Right atrium auricular region (tissue), 2 donors: ENCODE measurements at places on chromosomes 16 and 17. TPM values are rescaled to one million over a fixed set of nuclear protein-coding genes. Genes with fewer than 3 reads are reported as not detected.

GRCh38 chr17:77753691-77754245 is 204.7 kb upstream of the TNRC6C start:
- no peaks in the 10 kb centered on the region for H3K36me3 ChIP-seq
- DNase-seq: no peak
- no peak overlapping the region for H3K27ac ChIP-seq

DNA sequence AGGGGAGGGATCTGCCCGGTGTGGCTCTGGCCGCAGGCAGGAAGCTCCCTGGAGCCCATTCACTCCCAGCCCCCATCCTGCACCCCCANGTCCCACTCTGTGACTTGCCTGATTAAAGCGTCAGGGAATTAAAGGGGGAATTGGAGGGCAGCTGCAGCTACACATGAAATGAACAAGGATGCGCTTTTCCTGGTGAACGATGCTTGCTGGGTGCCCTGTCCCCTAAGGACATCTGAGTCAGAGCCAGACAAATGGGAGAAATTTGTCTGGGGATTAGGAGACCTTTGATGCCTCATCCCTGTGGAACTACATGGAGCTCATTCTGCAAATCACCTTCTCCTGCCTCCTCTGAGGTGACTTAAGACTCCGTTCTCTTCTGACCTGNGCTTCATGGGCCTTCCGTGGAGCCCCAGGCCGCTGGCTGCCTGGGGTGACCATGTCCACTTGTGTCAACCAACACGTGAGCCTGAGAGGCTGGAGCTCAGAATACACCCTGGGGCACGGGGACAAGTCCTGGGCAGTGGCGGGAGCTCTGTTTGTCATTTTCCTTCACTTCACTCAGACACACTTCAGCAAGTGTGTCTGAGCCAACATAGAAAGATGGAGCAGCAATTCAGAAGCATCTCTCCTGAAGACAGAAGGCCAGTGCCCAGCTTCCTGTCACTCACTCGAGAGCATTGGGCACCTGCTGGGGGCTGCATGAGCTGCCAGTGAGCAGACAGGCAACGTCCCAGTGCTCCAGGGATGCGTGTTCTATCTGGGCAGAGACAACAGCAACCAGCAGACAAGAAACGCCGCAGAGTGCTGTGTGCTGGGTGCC is 54.1 kb downstream of the METRNL start:
- no peak overlapping the region for H3K4me3 ChIP-seq
- DNase-seq: no peak
- no peaks in the 10 kb centered on the region for H3K4me1 ChIP-seq

The GPR142 gene
- total RNA-seq: not detected

- DNase-seq: no peak
- H3K27ac ChIP-seq: no peak overlapping the region
- no peaks in the 10 kb centered on the region for H3K4me1 ChIP-seq
- no peaks in the 10 kb centered on the region for H3K27me3 ChIP-seq
Measured at GRCh38 chr16:89621698-89622409, 8.4 kb downstream of the DPEP1 start.

- no peak overlapping the region for H3K4me3 ChIP-seq
- peak; percentile 67 for DNase-seq
- H3K27me3 ChIP-seq: no peaks in the 10 kb centered on the region
- H3K36me3 ChIP-seq: no peaks in the 10 kb centered on the region
- no peaks in the 10 kb centered on the region for H3K4me1 ChIP-seq
Measured at GRCh38 chr17:64028874-64029464, 8.5 kb upstream of the ICAM2 start.

- no peak for DNase-seq
- no peak overlapping the region for H3K4me3 ChIP-seq
- no peaks in the 10 kb centered on the region for H3K36me3 ChIP-seq
- H3K27me3 ChIP-seq: no peaks in the 10 kb centered on the region
Measured at GRCh38 chr17:3732210-3732621, 8.5 kb downstream of the HASPIN start.

The MMP2 gene
- total RNA-seq: 131 TPM

The AANAT gene
- total RNA-seq: not detected

GRCh38 chr16:71524566-71525553 is 1.4 kb upstream of the CHST4 start:
- no peak for DNase-seq
- H3K27ac ChIP-seq: no peak overlapping the region
- H3K27me3 ChIP-seq: no peaks in the 10 kb centered on the region
- no peak overlapping the region for H3K4me3 ChIP-seq

The MMP15 gene
- total RNA-seq: 52.3 TPM

- no peak overlapping the region for H3K4me3 ChIP-seq
- no peaks in the 10 kb centered on the region for H3K4me1 ChIP-seq
- H3K27me3 ChIP-seq: no peaks in the 10 kb centered on the region
Measured at GRCh38 chr16:67053767-67054334, 24.9 kb downstream of the CBFB start.

DNA sequence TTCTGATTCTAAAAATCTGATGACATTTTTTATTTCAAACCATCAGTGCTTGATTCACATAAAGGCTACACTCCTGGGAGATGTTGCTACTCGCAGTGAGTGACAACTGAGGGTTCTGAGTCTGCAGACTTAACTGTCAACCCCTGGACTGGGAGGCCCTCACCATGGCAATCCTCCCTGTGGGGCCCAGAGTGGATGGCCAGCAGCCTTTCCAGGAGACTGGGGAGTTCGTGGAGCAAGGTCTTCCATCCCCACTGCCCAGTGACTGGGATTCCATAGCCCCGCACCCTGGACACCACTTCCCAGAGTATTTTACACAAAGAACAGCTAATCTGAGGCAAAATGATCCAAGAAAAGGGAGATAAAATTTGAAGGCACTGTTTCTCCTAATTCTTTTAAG is 59.3 kb downstream of the CREBBP start:
- H3K4me3 ChIP-seq: no peak overlapping the region
- no peak for DNase-seq
- no peaks in the 10 kb centered on the region for H3K27me3 ChIP-seq
- H3K36me3 ChIP-seq: no peaks in the 10 kb centered on the region
- no peak overlapping the region for H3K27ac ChIP-seq
- no peaks in the 10 kb centered on the region for H3K4me1 ChIP-seq

GRCh38 chr17:30375661-30376060 is 3.1 kb upstream of the CPD start:
- no peaks in the 10 kb centered on the region for H3K36me3 ChIP-seq
- H3K4me1 ChIP-seq: no peaks in the 10 kb centered on the region
- no peak overlapping the region for H3K27ac ChIP-seq
- no peak for DNase-seq
- H3K27me3 ChIP-seq: no peaks in the 10 kb centered on the region
- H3K4me3 ChIP-seq: no peak overlapping the region

DNA sequence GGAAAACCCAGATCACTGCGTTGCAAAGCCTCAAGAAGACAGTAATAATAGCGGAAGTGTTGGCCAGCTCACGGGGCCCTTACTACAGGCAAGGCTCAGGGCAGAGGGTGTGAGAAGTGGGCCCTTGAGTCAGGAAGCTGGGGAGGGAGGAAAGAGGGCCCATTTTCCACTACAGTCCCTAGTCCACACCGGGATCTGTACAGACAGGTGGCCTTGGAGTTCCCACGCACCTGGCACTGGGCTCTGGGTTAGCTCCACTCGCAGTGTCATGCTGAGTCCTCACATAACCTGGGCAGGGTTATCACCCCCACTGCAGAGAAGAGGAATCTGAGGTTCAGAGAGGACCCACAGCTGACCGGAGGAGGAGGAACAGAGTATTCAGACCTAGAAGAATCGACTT is 16.8 kb upstream of the MTSS2 start:
- DNase-seq: no peak
- H3K27me3 ChIP-seq: no peaks in the 10 kb centered on the region
- no peaks in the 10 kb centered on the region for H3K36me3 ChIP-seq
- H3K27ac ChIP-seq: peak overlapping the region; percentile 83

The IL34 gene
- 0.39 TPM for total RNA-seq

- H3K4me3 ChIP-seq: no peak overlapping the region
- H3K4me1 ChIP-seq: no peaks in the 10 kb centered on the region
- no peak overlapping the region for H3K27ac ChIP-seq
- H3K27me3 ChIP-seq: no peaks in the 10 kb centered on the region
- peaks cover 46% of the 10 kb centered on the region for H3K36me3 ChIP-seq
Measured at GRCh38 chr17:28327031-28327607, 8.1 kb downstream of the TMEM97 start.

DNA sequence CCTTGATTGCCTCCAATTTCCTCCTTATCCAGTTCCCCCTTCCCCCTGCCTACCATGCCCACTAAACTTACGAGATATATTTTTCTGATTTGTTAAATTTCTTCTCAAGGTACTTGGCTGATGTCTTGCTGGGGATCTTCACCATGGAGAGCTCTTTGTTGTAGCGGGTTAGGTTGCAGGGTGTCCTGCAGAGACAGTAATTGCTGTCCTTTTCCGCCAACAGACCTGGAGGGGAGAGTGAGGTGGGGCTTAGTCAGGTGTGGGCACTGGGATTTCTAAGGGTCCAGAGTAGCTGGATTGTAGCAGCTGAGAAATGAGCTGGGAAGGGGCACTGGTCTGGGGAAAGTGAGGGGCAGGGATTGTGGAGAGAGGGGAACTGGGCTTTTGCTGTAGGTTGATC is 32.1 kb downstream of the SPACA3 start:
- no peak overlapping the region for H3K27ac ChIP-seq
- no peak for DNase-seq
- no peak overlapping the region for H3K4me3 ChIP-seq
- H3K4me1 ChIP-seq: no peaks in the 10 kb centered on the region
- no peaks in the 10 kb centered on the region for H3K36me3 ChIP-seq

The EMC8 gene
- total RNA-seq: 40.7 TPM

DNA sequence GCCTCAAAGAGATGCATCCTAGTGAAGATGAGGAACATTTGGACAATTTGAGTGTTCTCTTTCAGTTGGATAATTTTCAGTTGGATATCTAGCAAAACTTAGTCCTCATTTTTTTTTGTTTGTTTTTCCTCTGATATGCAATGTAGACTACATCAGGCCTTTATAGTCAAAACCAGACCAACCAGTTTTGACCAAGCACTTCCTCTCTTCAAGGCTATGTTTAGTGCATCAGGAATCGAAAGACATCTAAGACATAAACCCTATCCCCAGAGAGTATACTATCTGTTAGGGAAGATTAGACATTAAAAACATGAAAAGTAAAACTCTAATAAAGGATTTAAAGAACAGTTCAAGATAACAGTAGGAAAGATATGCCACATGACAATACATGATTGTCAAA is 256.1 kb downstream of the IRX3 start:
- no peak for DNase-seq
- no peak overlapping the region for H3K4me3 ChIP-seq
- H3K27ac ChIP-seq: no peak overlapping the region
- H3K27me3 ChIP-seq: no peaks in the 10 kb centered on the region
- no peaks in the 10 kb centered on the region for H3K36me3 ChIP-seq
- H3K4me1 ChIP-seq: no peaks in the 10 kb centered on the region

GRCh38 chr16:5036228-5037156 is 2.8 kb upstream of the NAGPA start:
- H3K36me3 ChIP-seq: no peaks in the 10 kb centered on the region
- H3K4me3 ChIP-seq: no peak overlapping the region
- H3K4me1 ChIP-seq: peaks cover 25% of the 10 kb centered on the region
- H3K27ac ChIP-seq: no peak overlapping the region

DNA sequence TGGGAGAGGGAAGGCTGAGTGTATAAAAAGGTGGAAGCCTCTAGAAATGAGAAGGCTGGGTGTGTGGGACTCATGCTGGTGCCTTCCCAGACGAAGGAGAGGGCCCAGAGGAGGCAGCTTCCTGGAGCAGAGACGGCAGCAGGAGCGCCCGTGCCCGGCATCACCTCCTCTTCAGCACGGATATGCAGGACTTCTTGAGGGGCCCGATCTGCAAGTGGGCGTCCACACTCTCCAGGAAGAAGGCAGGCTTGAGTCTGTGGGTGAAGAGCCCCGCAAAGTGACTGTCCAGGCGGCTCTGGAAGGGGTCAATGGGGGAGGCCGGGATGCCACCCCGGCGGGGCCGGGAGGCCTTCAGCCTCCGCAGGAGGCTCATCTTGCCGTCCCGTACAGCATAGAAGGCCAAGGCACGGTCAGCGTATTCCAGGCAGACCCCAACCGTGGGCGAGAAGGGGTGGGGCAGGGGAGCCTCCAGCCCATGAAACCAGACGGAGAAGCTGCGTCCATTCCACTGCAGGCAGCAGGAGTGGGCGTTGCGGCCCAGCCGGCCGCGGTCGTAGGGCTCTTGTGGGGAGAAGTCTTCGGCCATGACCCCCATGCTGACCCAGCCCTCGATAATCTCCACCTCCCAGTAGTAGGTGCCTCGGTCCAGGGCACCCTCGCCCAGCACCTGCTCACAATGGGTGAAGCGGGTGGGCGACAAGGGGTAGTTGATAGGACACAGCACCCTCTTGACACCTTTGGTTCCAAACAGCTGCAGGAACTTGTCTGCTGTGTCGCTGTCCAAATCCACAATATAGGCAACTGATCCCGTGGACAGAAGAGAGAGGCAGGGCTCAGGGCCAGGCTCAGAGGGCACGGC is 3.8 kb downstream of the TRIM47 start:
- H3K27me3 ChIP-seq: no peaks in the 10 kb centered on the region
- H3K4me3 ChIP-seq: no peak overlapping the region
- H3K4me1 ChIP-seq: no peaks in the 10 kb centered on the region
- DNase-seq: no peak

- H3K4me1 ChIP-seq: no peaks in the 10 kb centered on the region
- no peak for DNase-seq
- H3K27me3 ChIP-seq: no peaks in the 10 kb centered on the region
- no peak overlapping the region for H3K27ac ChIP-seq
- no peak overlapping the region for H3K4me3 ChIP-seq
Measured at GRCh38 chr17:11618861-11619566, 20.7 kb downstream of the DNAH9 start.

GRCh38 chr16:23026784-23027362 is 122.4 kb downstream of the USP31 start:
- H3K27me3 ChIP-seq: no peaks in the 10 kb centered on the region
- no peak overlapping the region for H3K27ac ChIP-seq
- H3K36me3 ChIP-seq: no peaks in the 10 kb centered on the region
- DNase-seq: no peak
- no peak overlapping the region for H3K4me3 ChIP-seq
- no peaks in the 10 kb centered on the region for H3K4me1 ChIP-seq

The NGFR gene
- 13.9 TPM for total RNA-seq

The CES5A gene
- total RNA-seq: not detected

DNA sequence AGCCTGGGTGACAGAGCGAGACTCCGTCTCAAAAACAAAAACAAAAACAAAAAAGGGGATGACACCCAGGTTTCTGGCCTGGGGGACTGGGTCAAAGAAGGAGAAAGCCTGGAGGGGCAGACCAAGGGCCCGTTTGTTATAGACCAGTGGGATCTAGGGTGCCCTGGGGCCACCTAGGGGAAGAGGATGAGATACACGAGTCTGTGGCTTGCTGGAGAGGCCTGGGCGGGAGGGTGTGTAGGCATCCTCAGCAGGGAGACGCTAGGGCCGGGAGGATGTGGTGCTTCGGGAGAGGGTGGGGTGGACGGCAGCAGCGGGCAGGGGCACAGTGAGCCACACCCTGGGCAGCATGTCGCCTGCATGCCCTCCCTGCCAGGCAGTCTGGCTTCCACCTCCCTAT is 17.1 kb upstream of the CRK start:
- H3K4me3 ChIP-seq: no peak overlapping the region
- H3K36me3 ChIP-seq: peaks cover 94% of the 10 kb centered on the region
- no peak overlapping the region for H3K27ac ChIP-seq
- H3K27me3 ChIP-seq: no peaks in the 10 kb centered on the region
- H3K4me1 ChIP-seq: no peaks in the 10 kb centered on the region
- no peak for DNase-seq

The OR1D5 gene
- not detected for total RNA-seq

- DNase-seq: no peak
- H3K4me1 ChIP-seq: no peaks in the 10 kb centered on the region
- H3K36me3 ChIP-seq: no peaks in the 10 kb centered on the region
- H3K27me3 ChIP-seq: no peaks in the 10 kb centered on the region
- no peak overlapping the region for H3K4me3 ChIP-seq
- H3K27ac ChIP-seq: no peak overlapping the region
Measured at GRCh38 chr16:84255050-84255810, 15.4 kb upstream of the KCNG4 start.
